ENCODE measurements at places on chromosomes 1 and 21. TPM values are rescaled to one million over a fixed set of nuclear protein-coding genes. Genes with fewer than 3 reads are reported as not detected.

Gene RYR2
- 0.25 TPM for total RNA-seq

- no peak for DNase-seq
These were observed 12.0 kb upstream of the ZNF362 start for GRCh38 chr1:33244143-33244808.

- DNase-seq, result no peak
These were observed 1.8 kb upstream of the LHX9 start for GRCh38 chr1:197915260-197915861.

GRCh38 chr1:177286396-177286795 lies 115.6 kb downstream of the BRINP2 start:
- DNase-seq, result peak; percentile 52

Gene C4BPA
- total RNA-seq, result not detected

Gene SYNC
- total RNA-seq, result 141 TPM

DNA sequence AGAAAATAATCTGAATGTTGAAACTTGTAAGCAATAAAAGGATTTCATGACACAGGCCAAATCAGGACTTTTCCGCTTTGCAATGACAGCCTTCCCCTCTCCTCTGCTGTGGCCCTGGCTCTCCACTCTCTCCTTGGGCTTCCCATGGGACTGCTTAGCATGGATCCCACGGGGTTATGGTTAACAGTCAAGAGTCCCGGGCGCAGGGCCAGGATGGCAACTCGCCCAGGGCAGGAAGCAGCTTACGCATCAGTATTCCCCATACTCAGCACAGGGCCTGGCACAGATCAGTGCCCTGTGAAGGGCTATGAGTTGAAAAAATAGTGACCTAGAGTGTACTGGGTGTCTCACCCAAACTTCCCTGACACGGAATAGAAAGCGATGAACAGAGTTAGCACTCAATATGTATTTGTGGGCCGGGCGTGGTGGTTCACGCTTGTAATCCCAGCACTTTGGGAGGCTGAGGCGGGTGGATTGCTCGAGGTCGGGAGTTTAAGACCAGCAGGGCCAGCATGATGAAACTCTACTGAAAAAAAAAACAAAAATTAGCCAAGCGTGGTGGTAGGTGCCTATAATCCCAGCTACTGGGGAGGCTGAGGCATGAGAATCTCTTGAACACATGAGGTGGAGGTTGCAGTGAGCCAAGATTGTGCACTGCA lies 29.1 kb upstream of the GRHL3 start:
- peak; percentile 90 for DNase-seq

- no peak for DNase-seq
These were observed 196.4 kb downstream of the GREM2 start for GRCh38 chr1:240415532-240415931.

- DNase-seq, result peak; percentile 48
These were observed 19.3 kb downstream of the IARS2 start for GRCh38 chr1:220113136-220113695.

DNA sequence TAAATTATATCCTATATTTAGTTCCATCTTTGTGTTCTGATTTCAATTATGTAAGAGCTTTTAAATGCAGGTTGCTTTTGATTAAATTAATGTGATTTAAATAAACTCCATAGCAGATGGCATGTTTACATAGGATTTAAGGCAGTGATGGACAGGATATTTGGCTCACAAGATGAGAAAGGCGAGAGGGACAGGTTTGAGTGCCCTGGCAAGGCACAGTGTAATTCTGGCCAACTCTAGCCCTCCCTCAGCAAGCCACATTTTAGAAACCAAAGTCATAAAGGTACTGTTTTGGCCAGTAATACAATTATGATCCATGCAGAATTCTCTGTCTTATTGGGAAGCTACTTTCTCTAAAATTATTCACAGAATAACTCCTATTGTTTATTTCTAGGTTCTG lies 50.6 kb upstream of the C1orf146 start:
- DNase-seq, result no peak

Gene HHIPL2
- 0.18 TPM for total RNA-seq

Gene LYST
- 30.4 TPM for total RNA-seq

- no peak for DNase-seq
These were observed 6.5 kb downstream of the LGALS8 start for GRCh38 chr1:236530286-236530685.

DNA sequence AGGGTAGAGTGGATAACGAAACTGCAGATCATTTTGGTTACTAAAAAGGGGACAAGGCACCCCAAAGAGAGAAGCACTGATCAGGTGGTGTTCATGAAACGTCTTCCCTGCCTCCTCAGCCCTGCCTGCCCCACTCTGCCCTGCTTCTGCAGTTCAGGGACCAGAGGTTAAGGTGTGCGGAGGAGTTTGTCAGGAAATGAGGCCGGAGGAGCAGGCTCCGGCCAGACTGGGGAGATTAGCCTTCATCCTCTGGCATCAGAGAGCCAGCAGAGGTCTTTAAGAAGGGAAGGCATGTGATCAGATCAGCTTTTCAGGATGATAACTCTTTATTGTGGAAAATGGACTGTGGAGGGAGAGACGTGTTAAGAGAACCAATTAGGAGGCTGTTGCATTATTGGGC lies 291.9 kb upstream of the NR5A2 start:
- no peak for DNase-seq

- DNase-seq, result no peak
These were observed 361.6 kb upstream of the PLD5 start for GRCh38 chr1:242886137-242886536.

GRCh38 chr1:156785458-156785857 lies 18.1 kb downstream of the PRCC start:
- DNase-seq, result no peak

Gene MECR
- 17.7 TPM for total RNA-seq

GRCh38 chr1:228798035-228798434 lies 62.8 kb downstream of the RHOU start:
- DNase-seq, result peak; percentile 20

DNA sequence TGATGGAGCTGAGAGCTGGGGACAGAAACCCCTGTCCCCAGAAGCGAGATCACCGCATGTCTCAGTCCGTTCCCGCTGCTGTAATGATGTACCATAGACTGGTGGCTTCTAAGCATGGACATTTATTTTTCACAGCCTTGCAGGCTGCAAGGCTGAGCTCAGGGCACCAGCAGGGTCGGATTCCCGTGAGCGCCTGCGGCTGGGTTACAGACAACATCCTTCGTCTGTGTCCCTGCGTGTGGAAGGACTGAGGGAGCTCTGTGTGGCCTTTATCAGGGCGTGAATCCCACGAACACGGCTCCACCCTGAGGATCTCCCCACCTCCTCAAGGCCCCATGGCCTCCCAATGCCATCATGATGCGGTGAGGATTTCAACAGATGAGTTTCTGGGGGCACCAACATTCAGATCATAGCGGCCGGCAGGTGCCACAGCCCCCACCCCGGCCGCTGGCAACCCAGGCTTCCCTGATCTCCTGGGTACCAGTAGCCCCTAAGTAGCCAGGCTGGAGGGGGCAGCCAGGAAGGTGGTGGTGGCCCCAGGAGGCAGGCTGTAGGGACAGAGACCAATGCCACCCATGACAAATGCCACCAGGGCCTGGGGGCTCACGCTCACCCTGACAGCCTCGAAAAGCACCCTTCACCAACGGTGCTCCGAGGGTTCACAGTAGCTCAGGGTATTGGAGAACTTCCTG lies 104.4 kb downstream of the CRYAA start:
- DNase-seq, result no peak

DNA sequence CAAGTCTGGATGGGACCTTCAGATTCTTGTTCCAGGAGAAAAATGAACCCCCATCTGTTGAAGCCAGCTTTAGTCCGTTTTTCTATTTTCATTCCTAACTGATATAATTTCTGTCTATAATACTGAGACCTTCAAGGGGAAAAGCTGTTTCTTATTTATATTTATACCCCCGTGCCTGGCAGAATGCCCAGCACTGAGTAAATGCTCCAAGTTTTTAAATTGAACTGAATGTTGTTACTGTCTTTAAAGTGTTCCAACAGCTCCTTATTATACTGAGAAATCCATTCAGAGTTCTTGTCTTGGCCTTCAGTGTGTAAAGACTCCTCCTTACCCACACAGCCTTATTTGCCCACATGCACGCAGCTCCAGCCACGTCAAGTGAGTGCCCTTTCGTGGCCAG lies 178.6 kb upstream of the HMGB4 start:
- DNase-seq, result no peak

DNA sequence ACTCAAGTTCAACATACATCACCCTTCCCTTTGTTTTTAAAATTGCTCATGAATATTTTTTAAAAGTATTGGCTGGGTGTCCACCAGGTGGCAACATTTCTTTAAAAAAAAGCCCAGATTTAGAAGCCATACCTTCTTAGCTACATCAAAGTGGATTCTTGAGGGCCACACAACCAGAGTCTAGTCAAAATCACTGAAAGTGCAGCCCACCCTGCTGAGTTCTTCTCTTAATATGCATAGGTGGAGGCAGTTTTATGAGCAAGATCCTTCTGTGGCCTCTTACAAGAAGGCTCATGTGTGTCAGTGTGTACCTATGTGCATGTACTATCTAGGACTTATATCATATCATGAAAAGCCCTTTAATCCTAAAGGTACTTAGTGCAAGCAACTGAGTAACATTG lies 16.9 kb upstream of the GNG12 start:
- DNase-seq, result peak; percentile 71

Gene CFAP57
- total RNA-seq, result 0.45 TPM

Gene KMO
- not detected for total RNA-seq

DNA sequence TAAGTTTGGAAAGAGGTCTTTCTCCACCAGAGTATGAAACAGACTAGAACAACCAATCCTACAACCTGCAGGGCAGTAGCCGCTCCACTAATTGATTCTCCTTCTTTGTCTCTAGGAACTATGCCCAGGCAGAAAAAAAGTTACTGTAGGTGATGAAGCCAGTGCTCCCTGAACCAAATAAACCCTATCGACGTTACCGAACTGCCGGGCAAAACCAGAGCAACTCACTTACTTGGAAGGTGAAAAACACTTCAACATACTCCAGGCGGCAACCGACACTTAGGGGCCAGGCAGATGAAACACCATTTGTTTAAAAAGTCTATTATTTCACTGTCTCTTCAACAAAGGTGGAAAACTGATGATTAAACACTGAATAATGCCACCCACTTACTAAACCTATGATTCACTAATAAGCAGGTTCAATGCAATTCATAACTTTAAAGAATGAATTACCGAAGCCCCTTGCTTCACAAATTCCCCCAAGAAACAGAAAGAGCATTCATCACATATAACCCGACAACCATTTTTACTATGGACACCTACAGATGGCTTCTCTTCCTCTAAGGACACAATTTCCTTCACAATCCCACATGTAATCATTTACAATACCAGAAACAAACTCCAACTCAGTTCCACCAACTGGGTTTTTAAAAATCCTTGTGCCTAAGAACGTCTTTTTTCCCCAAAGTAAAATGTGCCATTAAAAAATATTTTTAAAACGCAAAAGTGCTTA lies 1.6 kb downstream of the NRIP1 start:
- peak; percentile 36 for DNase-seq

GRCh38 chr1:65615859-65616258 lies 176.8 kb upstream of the PDE4B start:
- no peak for DNase-seq

Gene NMNAT2
- 0.49 TPM for total RNA-seq

DNA sequence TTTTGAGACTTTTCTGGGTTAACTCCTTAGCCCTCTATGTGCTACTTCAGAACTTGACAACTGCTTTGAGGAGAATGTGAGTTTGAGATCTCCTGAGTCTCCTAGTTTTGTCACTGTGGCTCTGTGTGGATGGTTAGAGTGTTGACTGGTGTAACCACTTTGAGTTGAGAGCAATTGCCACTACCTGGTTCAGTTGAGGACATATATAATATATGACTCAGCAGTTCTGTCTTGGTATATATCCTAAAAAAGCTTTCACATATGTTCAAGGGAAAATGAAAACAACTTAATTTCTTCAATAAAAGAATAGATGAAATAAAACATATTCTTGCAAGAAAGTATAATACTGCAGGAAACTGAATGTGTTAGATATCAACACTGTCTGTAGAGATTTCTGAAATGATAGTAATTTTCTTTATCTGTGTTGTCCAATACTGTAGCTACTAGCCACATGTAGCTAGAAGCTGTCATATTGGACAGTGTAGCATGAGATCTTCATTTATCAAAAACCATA lies 96.7 kb upstream of the QSOX1 start:
- DNase-seq, result no peak

DNA sequence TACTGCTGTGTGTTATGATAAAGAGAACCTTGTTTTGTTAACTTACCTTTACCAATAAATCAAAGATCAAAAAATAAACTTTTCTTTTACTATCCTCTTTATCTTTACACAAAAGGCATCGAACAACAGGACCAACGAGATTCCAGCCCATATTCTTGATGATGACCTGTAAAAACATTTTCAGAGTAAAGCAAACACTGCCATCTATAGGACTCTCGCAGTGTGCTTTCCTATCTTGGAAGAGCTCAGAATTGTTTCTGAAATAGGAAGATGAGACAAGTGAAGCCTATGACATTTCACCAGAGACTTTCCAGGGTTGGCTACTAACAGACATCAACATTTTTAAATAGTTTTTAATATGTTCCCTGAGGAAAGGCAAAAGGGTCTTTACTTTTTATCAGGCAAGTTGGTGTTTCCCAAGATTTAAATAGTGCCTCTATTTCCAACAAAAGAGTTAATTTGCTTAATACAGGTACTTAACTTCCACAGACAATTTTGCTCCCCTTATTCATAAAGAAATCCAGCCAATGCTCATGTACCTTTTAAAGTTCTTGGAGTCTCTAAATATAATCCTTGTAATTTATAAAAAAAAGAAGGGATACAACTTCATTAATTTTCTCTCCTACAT lies 7.3 kb downstream of the GLMN start:
- peak; percentile 79 for DNase-seq

DNA sequence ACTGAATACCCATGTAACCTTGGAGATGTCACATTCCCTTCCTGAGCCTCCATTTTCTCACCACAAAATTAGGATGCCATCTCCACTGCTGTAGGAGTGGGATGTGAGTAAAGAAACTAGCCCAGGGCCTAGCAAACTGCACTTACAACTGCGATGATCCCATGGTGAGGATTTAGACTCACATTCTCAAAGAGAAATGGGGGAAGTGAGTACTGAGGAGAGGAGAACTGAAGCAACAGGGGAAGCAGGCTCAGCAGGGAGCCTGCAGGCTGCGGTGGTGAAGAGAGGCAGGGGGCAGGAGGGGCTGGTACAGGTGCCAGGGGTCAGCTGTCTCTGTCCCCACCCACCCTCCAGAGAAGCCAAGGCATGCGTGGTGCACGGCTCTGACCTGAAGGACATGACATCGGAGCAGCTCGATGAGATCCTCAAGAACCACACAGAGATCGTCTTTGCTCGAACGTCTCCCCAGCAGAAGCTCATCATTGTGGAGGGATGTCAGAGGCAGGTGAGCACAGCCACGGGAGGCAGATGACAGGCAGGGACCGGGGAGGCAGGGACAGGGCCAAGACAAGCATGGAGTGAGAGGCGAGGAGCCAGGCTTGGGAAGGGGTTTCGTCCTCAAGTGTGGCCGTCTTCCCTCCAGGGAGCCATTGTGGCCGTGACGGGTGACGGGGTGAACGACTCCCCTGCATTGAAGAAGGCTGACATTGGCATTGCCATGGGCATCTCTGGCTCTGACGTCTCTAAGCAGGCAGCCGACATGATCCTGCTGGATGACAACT lies 16.4 kb upstream of the ATP1A4 start:
- no peak for DNase-seq

GRCh38 chr1:35659589-35659988 lies 18.3 kb upstream of the PSMB2 start:
- no peak for DNase-seq

Measured in fibroblast of the aortic adventitia (primary cell).